Central memory CD8-positive, alpha-beta T cell (primary cell): ENCODE measurements at places on chromosomes 7 and 10.

DNA sequence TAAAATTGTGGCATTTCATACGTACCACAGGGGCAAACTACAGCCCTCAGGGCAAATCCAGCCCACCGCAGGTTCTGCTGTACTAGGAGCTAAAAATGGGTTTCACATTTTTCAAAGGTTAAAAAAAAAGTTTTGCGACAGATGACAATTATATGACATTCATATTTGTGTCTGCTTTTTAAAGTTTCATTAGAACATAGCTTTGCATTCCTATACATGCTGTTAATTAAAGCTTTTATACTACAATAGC is 758 bp upstream of the PNPLA8 start:
- DNase-seq, result no peak

GRCh38 chr7:50298811-50299562 is 5.5 kb upstream of the IKZF1 start:
- DNase-seq, result no peak

- no peak for DNase-seq
Observed at GRCh38 chr7:22105550-22105949, 159.9 kb upstream of the CDCA7L start.

GRCh38 chr10:125201108-125201524 is 40.8 kb upstream of the CTBP2 start:
- no peak for DNase-seq

GRCh38 chr10:102542800-102543418 is 39.1 kb downstream of the SUFU start:
- no peak for DNase-seq

DNA sequence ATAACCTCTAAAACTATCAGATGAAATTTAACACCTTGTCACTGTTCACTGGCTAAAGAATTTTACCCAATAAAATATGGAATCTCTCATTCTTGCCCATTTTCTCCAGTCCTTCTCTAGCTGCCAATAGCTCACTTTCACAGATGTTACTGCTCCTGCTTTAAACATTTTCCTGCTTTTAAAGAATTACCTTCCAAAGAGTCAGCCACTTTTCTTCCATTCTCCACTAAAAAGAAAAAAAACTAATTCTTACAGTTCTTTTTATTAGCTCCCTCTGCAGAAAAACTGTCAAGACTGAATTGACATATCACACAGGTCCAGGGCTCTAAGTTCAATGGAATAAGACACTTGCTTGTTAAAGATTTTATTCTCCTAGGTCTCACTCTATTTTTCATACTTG is 114.8 kb downstream of the SFMBT2 start:
- no peak for DNase-seq

DNA sequence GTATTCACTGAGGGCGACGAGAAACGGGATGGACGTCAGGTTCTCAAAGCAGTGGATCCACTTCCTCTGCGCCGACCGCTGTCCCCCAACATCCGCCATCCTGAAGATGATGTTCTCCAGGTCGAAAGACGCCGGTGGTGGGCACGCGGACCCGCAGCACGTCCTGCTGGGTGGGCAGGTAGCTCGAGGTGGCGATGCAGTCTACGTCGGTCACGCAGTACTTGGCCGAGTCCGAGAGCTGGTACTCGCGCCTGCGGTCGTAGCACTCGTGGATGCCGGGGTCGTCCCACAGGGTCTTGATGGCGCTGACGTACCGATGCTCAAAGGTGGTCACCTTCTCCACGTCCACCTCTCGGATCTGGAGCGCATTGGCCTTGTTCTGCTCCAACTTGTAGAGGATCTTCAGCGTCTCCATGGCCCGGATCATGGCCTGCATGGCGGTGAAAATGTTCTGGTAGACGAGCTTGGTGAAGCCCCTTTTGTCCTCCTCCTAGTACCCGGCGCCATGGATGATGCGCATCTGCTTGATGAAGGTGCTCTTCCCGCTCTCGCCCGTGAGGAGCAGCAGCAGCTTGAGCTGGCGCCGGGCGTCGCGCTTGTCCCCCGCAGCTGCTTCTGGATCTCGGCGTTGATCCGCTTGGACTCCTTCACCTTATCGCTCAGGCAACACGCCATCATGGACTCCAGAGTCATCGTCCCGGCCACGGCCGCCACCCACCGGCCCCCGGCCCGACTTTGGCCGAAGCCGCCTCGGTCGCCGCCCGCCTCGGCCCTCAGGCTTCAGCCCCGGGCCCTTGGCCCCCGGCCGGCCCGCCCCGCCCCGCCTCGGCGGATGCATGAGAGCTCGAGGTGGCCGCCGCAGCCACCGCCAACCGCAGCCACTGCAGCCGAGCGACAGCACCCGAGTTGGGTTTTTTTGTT is 122.9 kb upstream of the KCTD7 start:
- no peak for DNase-seq

- no peak for DNase-seq
Observed at GRCh38 chr7:28862595-28863272, 95.4 kb downstream of the TRIL start.

GRCh38 chr10:79049931-79050895 is 18.6 kb upstream of the ZMIZ1 start:
- no peak for DNase-seq

GRCh38 chr10:6062101-6062771 is at the start of gene IL2RA:
Gene IL2RA (minus strand): TSS chr10:6062367. CDS start chr10:6062151, 216 bp downstream.
- no peak for DNase-seq

- DNase-seq, result no peak
Observed at GRCh38 chr10:89773081-89773480, 71.7 kb downstream of the KIF20B start.

GRCh38 chr10:100364735-100365391 is 17.8 kb downstream of the SCD start:
- DNase-seq, result no peak

DNA sequence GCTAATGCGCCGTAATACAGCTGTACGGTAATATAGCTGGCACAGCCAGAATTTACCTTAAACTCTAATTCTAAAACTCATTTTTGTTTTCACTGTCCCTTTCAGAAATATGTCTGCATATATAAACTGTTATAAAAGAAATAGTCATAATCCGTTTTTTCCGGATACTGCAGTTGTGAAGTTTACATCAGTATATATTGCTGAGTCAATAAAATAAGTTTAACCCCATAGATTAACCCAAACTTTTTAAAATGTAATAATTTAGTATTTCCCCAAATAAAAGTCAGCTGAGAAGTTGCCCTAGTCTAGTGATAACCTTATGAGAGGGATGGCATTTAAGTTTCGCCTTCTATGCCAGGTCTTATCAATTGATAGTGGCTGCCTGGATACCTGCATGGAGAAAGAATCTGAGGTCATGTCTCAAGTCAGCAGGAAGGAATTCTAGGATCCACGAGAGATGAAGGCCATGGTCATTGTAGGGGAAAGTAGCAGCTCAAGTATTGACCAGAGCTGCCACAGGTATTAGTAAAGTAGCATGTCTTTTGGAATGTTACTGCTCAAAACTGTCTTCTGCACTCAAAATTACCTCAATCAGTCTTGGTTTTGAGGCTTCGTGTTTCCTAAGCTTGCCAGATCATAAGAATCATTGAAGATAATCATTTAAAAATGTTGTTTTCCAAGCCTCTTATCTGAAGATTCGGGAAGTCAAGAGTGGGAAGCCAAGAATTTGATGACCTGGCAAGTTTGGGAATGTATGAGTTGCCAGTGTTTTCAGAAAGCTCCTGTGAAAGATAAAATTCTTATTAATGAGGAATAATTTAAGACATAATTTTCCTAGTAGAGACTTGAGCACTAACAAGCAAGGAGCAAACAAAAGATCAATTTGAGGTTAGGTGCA is 10.8 kb downstream of the PRPS1L1 start:
- DNase-seq, result no peak

DNA sequence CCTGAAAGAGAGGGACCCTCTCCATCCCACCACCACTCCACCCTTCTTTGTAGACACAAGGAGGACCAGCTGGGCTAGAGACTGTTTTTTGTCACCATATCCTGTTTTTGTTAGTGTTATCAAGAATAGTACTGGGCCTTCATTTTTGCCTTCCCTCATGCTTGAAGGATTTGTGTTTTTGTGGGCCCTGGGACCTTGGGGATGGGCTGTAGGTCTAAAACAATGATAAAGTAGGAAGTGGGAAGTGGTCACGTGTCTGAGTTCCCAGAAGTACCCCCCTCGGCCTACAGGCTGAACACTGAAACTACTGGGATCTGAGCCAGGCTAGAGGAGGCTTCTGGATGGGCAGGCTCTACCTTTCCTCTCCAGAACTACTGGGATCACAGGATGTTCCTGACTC is 8.9 kb downstream of the AGFG2 start:
- DNase-seq, result no peak

GRCh38 chr10:30348378-30348776 is 701 bp downstream of the MTPAP start:
- DNase-seq, result no peak

DNA sequence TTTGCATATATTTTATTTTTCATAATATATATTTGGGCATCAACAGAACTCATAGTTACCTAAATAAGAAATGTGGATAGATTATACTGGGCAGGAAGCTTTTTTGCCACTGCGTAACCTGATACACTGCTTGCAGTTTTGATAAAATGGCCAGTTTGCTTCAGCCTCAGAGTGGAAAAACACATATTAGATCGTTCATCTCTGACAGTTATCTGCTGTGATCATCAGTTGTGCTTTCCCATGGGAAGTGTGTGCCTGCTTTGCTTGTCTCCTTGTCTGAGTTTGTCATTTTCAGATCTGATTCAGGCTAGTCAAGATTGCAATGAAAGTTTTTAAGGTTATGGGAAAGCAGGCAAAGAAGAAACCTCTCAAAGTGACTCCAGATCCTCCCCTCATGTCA is 54.0 kb downstream of the ADAM12 start:
- DNase-seq, result no peak

DNA sequence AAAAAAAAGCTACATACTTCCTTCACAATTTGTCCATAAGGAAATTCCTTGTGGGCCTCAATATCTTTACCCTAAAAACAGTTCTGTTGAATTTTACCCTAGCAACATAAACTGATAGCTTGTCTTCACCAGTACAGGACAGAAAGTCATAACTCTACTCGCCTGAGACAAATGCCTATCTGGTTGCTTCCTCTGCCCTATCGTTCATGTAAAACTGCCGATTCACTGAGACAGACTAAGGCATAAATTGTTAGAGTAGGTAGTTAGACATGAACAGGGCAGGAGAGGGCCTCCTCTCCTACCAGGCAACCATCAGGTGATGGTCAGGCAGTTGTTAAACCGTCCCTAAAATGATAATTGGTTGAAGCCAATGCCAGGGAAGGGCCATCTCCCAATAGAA is 25.0 kb downstream of the IFIT3 start:
- no peak for DNase-seq

GRCh38 chr10:27225642-27226257 is 14.8 kb downstream of the ACBD5 start:
- no peak for DNase-seq

- DNase-seq, result no peak
Observed at GRCh38 chr7:69600710-69601519, 2.6 kb downstream of the AUTS2 start.

DNA sequence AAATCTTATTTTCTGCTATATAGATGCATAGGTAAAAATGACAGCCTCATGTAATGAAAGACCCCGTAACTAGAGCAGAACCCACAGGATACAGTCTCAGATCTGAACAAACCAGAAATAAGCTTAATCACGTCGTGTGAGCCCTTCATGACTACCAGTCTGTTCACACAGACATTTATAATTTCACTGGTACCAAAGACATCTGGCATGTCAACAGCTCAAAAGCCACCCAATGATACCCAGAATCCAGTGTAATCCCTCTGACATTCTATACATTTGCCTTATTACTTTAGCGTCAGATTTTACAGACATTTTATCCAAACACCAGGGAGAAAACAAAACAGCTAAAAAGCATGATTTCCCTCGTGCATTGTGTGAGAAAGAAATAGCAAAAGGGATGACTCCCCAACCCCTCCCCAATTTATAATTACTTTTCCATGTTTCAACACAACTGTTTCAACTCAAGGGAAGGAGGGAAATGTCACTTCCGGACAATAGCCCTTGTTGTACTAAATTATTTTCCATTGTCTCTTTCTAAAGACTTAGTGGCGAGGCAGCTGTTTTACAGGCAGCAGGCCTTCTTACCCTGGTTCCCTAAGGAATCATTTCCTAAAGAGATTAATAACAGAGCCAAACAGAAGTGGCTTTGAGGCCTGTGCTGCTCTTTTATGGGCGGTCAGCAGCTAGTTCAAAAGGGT is 33.2 kb downstream of the DOCK4 start:
- no peak for DNase-seq

GRCh38 chr7:121530227-121531174 is 134.4 kb upstream of the FAM3C start:
- no peak for DNase-seq

DNA sequence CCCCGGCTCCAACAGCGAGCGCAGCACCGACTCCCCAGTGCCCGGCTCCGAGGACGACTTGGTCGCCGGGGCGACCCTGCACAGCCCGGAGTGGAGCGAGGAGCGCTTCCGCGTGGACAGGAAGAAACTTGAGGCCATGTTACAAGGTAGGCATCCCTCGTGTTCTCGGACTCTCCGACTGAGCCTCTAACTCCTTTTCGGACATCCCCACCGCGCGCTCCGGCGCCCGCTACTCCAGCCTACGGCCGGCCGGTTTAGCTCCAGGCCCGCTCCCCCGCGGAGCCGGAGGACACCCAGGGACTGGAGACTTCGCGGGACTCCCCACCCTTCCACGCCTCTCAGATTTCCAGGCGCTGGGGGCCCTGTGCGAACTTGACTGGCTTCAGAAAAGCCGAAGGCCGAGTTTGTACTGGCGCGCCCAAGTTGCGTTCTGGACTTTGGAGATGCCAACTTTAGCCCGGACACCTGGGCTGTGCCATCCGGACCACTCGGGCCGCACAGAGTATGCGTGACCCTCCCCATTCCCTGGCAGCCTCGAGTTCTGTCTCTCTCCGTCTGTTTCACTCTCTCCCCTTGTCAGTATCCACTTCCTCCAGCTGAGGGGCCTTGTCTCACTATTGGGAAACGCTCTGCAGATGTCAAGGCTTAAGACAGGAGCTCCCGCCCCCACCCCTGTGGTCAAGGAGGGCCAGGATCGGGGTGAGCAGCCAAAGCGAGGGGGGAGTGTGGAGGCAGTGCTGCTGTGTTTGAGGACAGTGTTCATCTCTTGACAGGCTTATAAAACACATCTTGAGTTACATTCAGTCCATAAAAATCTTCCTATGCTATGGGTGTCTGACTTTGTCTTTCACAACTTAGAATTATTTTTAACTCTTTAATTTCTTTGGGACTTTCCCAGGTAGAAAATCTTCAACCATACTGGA is 777 bp downstream of the BICC1 start:
- DNase-seq, result no peak

DNA sequence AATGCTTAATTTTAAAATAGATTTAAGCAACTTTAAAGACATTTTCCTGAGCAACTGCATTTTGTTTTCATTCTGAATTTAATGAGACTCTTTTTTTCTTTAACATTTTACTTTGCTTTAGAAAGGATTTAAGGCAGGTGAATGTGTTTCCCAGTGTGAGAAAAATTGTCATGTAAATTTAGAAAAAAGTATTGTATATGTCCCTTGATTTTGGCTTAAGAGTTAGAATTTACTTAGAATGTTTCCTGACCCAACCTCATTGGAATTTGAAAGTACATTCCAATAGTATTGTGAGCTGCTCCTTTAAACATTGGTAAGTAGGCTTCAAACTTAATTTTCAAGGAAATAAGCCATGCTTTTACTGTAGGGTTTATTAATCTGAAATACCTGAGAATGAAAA is 110.2 kb downstream of the PTEN start:
- DNase-seq, result no peak

DNA sequence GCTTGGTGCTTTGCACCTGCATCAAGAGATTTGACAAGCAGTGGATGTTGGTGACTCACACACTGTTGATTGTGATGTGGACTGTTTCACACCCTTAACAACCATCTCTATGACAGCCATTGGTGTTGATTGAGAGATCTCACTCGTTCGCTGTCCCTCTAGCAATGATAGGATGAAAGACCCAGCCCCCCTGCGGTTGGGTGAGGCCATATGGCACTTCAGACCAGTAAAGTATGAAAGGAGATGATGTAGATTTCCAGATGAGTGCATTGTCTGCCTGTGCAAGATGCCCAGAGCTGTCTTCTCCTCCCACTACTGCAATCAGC is 138.7 kb upstream of the PRR15 start:
- DNase-seq, result no peak
